ENCODE measurements at places on chromosomes 11 and 22.

DNA sequence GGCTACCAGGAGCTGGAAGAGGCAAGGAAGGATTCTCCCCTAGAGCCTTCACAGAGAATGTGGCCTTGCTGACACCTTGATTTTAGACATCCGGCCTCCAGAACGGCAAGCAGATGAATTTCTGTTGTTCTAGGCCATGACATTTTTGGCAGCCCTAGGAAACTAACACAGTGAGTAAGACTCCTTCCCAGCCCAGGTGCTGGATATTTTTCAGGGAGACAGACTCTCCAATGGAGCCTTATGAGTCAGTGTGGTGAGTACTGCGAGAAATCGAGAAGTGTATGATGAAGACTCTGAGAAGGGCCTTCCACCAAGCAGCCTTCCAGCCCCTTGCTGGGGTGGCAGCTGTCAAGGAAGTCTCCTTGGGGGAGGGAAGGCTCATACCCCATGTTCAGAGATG lies 114.4 kb downstream of the OSBP2 start:
- DNase-seq: no peak

DNA sequence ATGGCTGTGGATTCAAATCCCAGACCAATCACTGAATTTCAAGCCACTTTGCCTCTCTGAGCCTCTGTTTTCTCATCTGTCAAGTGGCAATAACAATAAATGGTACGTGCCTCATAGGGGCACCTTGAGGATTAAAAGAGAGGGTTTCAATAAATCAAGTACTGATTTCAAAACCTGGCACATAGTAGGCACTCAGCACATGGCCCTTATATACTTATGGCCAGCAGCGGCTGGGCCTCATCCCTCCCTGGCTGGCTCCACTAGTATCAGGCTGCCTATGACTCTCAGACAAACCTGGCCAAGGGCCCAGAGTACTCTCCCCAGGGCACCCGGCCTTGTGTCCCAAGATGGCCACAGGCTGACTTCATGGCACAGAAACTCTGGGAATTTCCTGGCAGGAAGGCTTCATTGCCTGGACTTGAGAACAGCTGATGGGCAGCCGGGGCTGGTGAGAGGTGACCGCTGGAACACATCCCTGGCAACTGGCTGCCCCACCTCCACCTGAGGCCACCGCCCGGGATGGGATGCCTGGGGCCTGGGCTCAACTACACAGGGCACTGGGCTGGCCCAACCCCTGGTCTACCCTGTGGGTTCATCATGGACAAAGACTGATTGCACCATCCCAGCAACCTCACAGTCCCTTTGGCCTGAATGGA lies 3.4 kb downstream of the FADS3 start:
- no peak for DNase-seq

- no peak for DNase-seq
Observed at GRCh38 chr22:36739185-36739584, 35.6 kb upstream of the CACNG2 start.

GRCh38 chr11:124886978-124887666 lies 10.5 kb downstream of the ROBO4 start:
- DNase-seq: no peak

- no peak for DNase-seq
Observed at GRCh38 chr11:73201888-73202780, 15.9 kb upstream of the P2RY2 start.

GRCh38 chr11:68153742-68154141 lies 32.6 kb upstream of the CHKA start:
- DNase-seq: no peak

DNA sequence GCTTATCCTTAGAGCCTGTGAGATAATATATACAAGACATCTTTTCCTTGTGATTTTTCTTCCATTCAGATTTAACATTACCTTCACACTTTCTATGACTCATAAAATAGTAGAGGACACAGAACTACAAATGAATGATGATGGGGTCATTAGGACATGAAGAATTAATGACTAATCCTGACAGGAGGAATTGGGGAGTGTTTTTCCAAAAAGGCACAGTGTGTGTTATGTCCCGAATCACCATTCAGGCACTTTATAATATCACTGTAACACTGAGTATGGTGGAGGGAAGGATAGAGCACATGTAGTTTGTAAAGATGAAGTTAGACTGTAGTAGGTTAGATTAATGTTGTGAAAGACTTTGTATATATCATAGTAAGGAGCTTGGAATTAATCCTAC lies 391.3 kb downstream of the JRKL start:
- DNase-seq: no peak
